ENCODE measurements at places on chromosomes 3 and 15. TPM values are rescaled to one million over a fixed set of nuclear protein-coding genes. Genes with fewer than 3 reads are reported as not detected.

- no peak for DNase-seq
These were observed 639.4 kb upstream of the NAALADL2 start for GRCh38 chr3:174219738-174220137.

DNA sequence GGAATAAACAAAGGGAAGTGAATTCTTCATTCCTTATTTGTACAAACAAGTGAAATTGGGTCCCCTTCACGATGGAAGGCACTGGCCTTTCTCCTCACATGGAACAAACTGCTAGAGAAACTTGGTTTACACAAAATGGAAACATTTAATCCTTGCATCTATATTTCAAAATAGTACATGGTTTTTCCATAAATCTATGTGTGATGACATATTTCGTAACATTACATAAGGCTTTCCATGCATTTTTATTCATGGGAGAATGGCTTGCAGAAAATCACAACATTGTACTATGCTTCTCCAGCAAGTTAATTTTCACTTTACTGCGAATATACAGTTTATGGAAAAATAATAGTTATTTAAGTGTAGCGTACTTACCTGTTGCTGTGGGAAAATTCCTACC is 81.0 kb upstream of the CDIN1 start:
- no peak for DNase-seq

The CRABP1 gene
- total RNA-seq: not detected

DNA sequence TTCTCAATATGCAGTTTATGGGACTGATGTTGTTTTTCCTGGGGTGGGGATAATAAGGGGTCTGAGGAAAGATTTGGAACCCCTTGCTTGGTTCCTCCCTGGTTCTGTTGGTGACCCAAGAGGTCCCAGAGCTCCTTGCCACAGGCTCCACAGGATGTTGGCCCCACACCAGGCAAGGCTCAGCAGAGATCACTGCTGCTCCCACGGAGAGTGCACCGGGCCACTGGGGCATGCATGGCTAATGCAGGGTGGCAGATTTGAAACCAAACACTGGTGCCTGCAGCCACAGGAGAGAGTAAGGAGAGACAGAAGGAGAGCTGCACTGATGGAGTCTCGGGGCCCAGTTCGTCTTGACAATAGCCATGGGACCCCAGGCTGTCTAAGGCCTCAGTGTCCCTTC is 2.5 kb downstream of the FAM107A start:
- DNase-seq: no peak

The BFSP2 gene
- total RNA-seq: not detected

- no peak for DNase-seq
These were observed 12.2 kb downstream of the RTP1 start for GRCh38 chr3:187209491-187209890.

- DNase-seq: no peak
These were observed 6.6 kb downstream of the TIPARP start for GRCh38 chr3:156681002-156681401.

GRCh38 chr3:124972457-124972856 is 37.9 kb upstream of the MUC13 start:
- no peak for DNase-seq

DNA sequence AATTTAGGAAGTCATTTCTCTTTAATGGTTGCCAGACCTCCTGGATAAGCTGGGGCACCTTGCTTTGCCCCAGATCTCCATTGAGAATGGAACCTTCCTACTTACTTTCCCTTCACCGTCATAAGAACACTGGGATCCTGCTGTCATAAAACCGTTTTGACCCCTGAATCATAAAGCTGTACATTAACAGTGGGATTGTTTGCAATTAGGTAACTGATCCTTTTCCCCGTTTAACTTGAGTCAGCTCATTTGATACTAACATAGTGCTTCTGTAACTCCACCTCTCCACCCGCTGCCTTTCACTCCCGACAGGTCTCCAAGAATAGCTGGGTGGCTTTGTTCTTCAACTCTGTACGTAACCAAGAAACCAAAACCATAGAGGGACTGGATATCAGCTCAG is 308.2 kb upstream of the WNT5A start:
- no peak for DNase-seq

GRCh38 chr15:75167588-75168350 is 33.9 kb upstream of the C15orf39 start:
- DNase-seq: peak; percentile 77

The SH2D7 gene
- total RNA-seq: not detected

DNA sequence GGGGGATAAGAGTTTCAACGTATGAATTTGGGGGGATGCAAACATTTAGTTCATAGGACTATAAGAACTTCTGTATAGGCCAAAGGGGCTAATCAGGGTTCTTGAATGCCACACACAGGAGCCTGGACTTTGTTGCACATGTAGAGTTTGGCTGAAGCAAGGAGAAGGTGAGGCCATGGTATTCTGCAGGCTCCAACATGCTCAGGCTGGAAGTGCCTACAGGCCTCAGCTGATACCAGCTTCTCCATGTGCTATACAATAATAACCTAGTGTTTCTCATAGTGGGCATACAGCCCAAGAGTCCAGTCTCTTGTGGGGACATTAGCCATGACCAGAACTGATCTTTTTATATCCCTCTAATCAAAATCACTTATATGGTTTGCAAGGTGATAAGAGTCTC is 399.7 kb upstream of the MCTP2 start:
- no peak for DNase-seq

GRCh38 chr3:130341388-130341787 is 4.1 kb upstream of the COL6A5 start:
- peak; percentile 86 for DNase-seq

GRCh38 chr3:104879919-104880318 is 486.8 kb upstream of the ALCAM start:
- DNase-seq: no peak

The CPN2 gene
- total RNA-seq: not detected

The GHSR gene
- total RNA-seq: not detected

GRCh38 chr15:62900071-62900802 is 142.3 kb upstream of the TPM1 start:
- no peak for DNase-seq

DNA sequence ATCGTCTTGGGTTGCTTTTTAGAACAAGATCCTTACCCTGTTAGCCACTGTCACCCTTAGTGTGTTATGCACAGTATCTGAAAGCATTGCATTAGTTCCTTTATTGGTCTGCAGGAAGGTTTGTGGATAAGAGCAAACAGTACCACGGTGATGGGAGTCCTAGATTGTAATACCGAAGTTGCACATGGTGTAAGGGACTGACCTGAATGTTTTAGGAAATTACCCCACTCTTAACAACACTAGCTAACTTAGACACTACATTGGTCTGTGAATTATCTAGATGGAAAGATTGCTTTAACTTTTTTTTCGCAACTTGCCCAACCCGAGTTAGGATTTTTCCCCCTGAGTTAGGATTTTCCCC is 1.3 kb downstream of the STT3B start:
- peak; percentile 28 for DNase-seq

- no peak for DNase-seq
These were observed 430.4 kb downstream of the TBL1XR1 start for GRCh38 chr3:176766862-176767261.

DNA sequence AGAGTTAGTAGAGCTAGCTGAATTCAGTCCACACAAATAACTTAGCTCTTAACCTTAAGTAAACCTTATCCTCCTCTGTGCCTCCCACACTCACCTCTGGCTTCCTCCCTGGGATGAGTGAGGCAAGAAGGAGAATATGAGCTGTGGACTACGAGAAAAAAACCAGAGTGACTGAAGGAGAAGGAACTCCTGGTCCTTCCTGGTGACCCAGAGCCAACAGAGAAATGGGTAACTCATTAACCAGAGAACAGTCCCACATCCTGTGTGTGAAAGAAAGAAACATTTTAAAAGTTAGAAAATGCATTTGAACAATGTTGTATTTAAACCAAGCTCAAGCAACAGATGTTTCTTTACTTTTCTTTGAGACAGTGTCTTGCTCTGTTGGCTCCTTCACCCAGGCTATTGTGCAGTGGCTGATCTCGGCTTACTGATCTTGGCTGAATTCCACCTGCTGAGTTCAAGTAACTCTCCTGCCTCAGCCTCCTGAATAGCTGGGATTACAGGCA is 27.5 kb upstream of the FAM81A start:
- no peak for DNase-seq

DNA sequence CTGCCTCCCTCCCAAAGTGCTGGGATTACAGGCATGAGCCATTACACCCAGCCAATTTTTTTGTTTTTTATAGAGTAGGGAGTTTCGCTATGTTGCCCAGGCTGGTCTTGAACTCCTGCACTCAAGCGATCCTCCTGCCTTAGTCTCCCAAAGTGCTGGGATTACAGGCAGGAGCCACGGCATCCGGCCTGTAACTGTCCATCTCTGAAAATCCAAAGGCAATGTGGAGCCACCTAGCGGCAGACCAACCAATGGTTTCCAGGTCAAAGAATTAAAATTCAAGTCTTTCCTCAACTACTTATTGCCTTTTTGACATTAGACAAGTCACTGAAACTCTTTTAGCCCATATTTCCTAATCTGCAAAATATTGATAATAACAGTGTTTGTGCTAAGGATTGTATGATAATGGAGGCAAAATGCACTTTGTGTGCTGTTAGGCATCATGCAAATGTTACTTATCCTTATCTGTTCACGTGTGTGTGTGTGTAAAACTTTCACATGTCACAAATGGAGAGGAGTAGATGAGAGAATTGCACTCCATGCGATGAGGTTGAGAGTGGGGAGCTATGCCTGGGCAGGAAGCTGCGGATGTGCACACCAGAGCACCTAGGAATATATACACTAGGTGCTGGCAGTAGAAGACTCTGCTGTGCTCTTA is 48.7 kb downstream of the COL8A1 start:
- DNase-seq: peak; percentile 74

The A4GNT gene
- total RNA-seq: not detected

The FSTL1 gene
- 812 TPM for total RNA-seq

- no peak for DNase-seq
These were observed 119.0 kb downstream of the AKAP13 start for GRCh38 chr15:85499371-85499887.

DNA sequence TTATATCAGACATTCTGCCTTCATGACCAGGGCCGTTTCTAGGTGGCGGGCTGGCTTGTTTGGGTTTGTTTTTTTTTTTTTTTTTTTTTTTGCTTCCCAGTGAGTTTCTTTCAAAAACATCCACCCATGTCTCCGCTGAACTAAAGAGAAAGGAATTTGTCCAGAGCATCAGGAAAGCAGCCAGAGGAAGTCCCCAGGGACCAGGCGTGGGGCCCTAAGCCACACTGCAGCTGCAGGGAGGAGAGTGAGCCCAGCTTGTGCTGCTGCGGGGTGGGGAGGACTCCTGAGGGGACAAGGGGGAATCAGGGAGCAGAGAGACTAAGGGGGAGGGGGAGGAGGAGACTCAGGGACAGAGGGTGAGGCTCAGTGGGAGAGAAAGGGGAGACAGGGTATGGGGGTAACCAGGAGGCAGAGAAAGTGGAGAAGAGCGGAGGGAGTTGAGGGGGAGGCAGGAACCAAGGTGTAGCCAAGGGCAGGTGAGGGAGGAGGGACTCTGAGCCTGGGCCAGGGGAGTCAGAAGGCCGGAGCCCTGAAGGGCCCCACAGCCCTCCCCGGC is 49.5 kb downstream of the CYP11A1 start:
- DNase-seq: peak; percentile 84

- no peak for DNase-seq
These were observed 1.9 kb upstream of the KIF23 start for GRCh38 chr15:69412274-69412673.

GRCh38 chr3:48403533-48404439 is 26.1 kb downstream of the PLXNB1 start:
- DNase-seq: no peak

DNA sequence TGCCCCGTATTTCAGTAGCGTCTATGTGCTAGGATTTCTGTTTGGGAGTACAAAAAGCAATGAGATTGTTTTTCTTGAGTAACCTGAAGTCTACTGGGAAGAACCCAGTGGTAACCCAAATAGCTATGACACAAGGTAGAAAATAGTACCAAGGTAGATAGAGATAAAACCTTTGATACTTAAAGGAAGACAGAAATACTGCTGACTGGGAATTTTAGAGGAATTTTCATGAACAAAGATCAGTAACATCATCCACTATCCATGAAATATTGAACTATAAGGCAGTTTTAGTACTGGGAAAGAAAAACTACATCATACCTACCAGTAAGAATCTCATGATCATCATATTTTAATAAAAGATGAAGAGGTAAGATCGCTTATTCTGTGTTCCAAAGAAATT is 489.8 kb downstream of the LPP start:
- DNase-seq: no peak

The PLA2G4D gene
- not detected for total RNA-seq

The SPINK8 gene
- total RNA-seq: not detected

The ASB14 gene
- not detected for total RNA-seq

- DNase-seq: no peak
These were observed 10.9 kb downstream of the FLNB start for GRCh38 chr3:58018892-58019742.

The CCDC54 gene
- total RNA-seq: not detected

Measured in A172 (cell line).